ENCODE measurements at places on chromosomes 5 and 9.

DNA sequence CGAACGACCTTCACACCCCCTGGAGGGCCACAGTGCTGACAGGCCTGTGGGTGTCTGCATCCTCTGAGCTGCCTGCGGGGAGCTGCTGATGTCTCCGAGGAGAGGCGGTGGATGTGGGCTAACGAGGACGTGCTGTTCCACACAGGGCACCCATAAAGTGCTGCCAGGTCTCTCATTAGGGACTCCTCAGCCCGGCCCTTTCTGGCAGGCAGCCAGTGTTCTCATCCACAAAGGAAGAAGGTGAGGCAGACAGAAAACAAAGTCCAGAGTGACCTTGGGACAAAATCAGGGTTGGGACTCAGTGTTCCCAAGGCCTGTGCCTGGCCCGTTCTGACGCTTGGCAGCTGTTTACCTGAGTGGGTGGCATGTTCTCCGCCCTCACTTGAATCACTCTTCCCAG lies 29.3 kb downstream of the CARTPT start:
- DNase-seq: no peak

DNA sequence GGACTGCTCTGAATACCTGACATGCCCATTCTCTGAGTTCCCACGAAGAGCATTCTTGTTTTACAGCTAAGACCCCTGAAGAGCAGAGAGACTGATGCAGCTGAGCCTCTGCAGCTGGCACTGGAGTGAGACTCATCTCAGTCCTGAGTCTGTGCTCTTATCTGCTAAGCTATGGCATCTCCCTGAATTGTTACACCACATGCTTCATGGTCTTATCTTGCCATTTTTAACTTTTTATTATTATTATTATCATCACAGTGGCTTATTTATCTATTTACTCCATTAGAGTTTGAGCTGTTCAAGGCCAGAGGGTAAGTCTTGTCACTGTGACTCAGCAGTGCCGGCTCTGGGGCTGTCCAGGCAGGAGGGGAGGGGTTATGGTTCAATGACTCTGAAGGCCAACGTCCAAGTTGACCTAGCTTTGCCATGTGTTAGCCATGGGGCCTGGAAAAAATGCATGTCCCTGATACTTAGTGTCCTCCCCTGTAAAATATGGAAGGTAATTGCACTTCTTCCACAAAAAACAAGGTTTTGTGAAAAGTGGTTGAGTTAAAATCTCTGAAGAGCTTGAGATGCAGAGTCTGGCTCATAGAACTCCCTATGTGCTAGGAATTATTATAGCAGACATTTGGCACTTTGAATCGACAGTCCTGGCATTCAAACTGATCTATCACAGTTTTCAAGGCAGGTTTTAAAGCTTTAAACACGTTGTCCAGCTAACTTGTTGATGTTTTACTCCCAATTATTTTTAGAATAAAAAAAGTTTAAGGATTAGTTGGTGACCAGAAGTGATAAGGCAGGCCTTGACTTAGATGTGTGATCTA lies 94.6 kb downstream of the ALDH1A1 start:
- no peak for DNase-seq

DNA sequence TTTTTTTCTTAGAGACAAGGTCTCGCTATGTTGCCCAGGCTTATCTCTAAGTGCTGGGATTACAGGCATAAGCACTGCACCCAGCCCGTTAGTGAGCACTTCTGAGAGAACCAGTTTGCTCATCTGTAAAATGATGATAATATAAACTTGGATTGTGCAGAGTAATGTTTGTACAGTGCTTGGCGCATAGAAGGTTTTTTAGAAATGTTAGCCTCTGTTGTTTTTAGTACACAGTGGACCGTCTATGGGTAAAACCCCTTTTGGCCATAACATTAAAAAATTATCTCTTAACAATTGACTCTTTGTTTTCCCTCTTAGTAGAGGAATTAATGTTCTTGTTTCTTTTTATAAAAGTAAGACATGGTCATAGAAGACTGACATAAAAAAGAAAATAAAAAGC lies 202.1 kb downstream of the PCSK5 start:
- no peak for DNase-seq

- DNase-seq: no peak
Observed at GRCh38 chr5:44779167-44779566, 29.6 kb upstream of the MRPS30 start.

- no peak for DNase-seq
Observed at GRCh38 chr5:115052948-115053347, 116.8 kb downstream of the TRIM36 start.

GRCh38 chr9:75041041-75041440 lies 12.9 kb upstream of the CARNMT1 start:
- DNase-seq: no peak

DNA sequence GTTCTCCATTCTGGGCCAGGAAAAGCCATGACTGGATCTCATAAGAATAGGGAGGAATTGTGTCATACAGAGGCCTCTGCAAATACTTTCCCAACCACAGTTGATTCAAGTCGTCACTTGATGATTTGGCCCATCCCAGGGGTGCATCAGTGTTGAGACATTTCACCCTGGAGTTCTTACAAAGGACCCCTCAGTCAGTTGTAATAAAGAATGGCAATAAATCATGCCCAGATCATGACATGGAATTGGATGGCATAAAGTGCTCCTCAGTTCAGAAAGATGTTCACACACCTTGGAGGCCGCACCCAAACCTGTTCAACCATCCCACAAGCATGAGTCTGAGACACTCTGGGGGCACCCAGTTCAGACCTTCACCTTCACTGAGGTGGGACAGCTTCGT lies 168.1 kb downstream of the NR3C1 start:
- DNase-seq: no peak

- DNase-seq: no peak
Observed at GRCh38 chr5:53343187-53343586, 137.2 kb upstream of the FST start.

DNA sequence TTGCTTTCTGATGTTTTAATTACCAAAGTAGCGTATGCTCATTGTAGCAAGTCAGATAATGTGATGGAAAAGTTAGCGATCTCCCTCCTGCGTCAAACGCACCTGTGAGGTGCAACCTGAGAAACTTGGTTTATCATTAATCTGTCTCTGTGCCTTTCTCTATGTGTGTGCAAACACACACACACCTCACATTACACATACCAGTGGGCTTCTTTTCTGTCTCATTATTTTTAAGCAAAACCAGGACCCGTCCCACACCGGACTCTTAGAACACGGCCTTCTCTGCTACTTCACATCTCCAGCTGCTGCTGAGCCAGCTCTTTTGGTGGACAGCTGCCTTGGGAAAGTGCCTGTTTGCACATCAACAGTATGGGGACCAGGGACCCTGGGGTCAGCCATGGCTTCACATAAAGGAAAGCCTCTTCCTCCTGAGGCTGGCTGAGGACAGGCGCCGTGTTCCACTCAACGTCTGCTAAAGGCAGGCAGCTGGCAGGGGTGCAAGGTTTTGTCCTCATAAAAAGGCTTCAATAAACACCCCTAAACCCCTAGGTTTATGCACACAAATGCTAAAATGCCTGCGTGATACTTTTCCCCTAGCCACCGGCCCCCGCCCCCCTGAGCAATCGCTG lies 44.2 kb downstream of the MRPL36 start:
- no peak for DNase-seq

- no peak for DNase-seq
Observed at GRCh38 chr9:114953046-114953445, 22.7 kb upstream of the TNFSF8 start.

GRCh38 chr5:37739817-37740261 lies 100.0 kb downstream of the GDNF start:
- DNase-seq: no peak
